Stimulated activated CD8-positive, alpha-beta memory T cell treated with anti-CD3 and anti-CD28 coated beads, Interleukin-15, amount 100 ng/mL, for 48 hours (primary cell): ENCODE measurements at places on chromosomes 1 and 21.

DNA sequence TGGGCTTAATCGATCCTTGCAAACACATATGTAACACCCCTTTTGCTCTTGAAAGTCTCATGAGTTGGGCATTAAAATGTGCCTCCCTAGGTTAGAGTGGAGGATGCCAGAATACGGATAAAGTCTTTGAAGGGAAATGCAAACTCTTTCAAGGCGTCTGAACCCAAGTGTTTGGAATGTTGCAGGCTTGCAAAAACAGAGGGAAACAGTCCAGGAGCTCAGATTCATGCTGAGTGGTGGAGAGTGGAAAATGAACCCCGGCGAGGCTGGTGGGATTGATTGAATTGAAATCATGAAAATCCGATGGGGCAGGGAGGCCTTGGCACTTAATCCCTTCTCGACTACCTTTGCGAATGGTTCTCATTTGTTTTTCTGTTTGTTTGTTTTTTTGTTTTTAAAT, 175.5 kb downstream of the PGBD5 start:
- DNase-seq, result no peak

- no peak for DNase-seq
These were observed 51.1 kb downstream of the SKI start for GRCh38 chr1:2279210-2279639.

GRCh38 chr1:64498325-64498724, 28.4 kb downstream of the CACHD1 start:
- DNase-seq, result no peak

GRCh38 chr1:81950591-81951244, 150.0 kb downstream of the ADGRL2 start:
- no peak for DNase-seq

DNA sequence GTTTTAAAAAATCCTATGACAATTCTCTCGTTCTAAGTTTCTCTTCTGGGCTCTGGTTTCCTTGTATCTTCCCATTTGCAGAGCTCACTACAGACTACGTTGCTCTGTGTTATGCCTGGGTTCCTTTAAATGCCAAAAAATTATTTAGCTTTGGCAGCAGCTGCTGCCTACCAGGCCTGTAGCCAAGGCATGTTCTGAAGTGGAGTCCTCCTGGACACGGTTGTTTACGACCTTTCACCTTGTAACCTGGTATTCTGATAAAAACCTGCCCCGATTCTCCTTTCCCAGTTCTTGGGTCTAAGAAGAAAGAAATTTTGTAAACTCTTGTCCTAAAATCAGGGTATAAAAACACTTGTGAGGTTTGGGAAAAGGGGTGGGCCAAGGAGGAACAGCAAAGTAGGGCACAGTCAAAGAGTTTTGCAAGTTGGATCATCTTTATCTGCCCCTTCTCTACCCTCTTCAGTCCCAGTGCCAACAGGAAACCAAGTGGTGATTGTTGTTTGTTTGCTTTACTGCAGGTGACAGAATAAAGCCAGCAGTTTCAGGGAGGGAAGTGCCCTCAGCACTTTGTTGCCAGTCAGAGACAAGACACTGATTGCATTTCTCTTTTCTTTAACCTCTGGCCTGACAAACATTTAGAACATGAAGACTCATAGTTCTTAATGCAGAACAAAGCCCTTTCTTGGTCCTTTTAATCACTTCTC, 3.1 kb upstream of the TXNIP start:
- no peak for DNase-seq

GRCh38 chr1:19327301-19327700, 15.2 kb downstream of the SLC66A1 start:
- DNase-seq, result no peak

DNA sequence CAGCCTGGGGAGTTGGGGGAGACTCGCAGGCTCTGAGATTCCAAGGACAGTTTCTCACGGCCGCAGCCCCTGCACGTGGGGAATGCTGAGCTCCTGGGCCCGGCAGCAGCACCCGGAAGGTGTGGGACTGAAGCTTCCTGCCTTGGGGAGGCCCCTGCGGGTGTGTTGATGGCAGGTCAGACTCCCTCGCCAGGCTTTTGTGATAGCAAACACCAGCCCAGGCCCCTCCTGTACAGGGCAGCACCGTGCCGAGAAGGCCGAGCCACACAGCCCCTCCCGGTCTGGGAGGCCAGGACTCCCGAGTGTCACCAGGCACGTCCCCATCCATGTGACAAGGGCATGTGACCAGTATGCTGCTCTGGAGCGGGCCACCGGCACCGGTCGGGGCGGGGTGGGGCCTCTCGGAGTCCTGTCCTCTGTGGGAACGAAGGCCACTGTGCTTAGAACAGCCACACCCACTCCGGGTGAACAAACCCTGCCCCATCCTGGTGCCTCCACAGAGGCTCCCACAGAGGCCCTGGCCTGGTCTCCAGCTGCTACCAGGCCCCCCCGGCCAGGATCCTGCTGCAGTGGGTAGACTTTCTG, 31.1 kb upstream of the ARHGEF16 start:
- DNase-seq, result no peak

- DNase-seq, result no peak
These were observed 10.2 kb upstream of the OBSCN start for GRCh38 chr1:228197555-228198147.

DNA sequence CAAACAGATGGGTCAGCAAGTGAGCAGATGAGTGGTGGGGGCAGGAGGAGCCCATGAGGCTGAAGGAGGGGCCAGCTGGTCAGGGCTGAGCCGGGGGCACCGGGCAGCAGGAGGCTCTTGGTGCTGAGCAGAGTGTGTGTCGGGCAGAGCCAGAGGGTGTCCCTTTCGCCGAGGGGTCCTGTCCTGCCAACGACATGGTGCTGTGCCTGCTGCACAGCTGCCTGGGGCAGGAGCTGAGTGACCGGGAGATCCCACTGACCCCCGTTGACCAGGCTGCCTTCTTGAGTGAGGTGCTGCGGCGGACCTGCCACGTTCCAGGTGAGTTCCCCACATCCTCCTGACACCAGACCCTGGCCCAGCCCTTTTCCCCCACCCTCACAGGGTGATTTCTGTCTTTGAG, 27.5 kb downstream of the HYI start:
- DNase-seq, result no peak

GRCh38 chr1:246497331-246497915, 9.7 kb downstream of the SMYD3 start:
- DNase-seq, result no peak

- no peak for DNase-seq
These were observed 18.2 kb downstream of the COQ8A start for GRCh38 chr1:226958300-226958699.

GRCh38 chr21:41634211-41634694, 126.3 kb upstream of the TMPRSS2 start:
- DNase-seq, result no peak

GRCh38 chr1:66359815-66360214, 174.1 kb upstream of the SGIP1 start:
- DNase-seq, result no peak

GRCh38 chr1:108749081-108749480, 2.6 kb downstream of the STXBP3 start:
- DNase-seq, result no peak

GRCh38 chr1:156001662-156002171, 19.0 kb downstream of the SSR2 start:
- no peak for DNase-seq

DNA sequence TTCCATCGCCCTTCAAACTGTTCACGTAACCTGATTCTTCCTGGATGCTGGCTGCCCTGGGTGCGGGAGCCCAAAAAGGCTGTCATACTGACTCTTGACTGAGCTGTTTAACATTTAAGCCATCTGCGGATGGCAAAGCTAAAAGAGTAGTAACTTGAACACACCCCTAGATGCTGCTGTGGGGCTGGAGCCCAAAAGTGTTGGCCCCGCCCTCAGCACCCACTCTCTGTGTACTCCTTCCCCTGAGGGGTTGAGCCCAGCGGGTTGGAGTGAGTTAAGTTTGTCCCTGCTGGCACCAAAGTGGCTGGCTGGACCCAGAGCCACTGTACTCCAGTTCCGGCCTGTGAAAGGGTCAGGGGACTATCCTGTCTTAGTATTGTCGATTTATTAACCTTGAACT, 640.6 kb downstream of the PTPRU start:
- no peak for DNase-seq

GRCh38 chr1:214753236-214753852, 150.3 kb downstream of the CENPF start:
- DNase-seq, result no peak

- no peak for DNase-seq
These were observed 21.5 kb upstream of the SLC25A34 start for GRCh38 chr1:15714406-15715136.

DNA sequence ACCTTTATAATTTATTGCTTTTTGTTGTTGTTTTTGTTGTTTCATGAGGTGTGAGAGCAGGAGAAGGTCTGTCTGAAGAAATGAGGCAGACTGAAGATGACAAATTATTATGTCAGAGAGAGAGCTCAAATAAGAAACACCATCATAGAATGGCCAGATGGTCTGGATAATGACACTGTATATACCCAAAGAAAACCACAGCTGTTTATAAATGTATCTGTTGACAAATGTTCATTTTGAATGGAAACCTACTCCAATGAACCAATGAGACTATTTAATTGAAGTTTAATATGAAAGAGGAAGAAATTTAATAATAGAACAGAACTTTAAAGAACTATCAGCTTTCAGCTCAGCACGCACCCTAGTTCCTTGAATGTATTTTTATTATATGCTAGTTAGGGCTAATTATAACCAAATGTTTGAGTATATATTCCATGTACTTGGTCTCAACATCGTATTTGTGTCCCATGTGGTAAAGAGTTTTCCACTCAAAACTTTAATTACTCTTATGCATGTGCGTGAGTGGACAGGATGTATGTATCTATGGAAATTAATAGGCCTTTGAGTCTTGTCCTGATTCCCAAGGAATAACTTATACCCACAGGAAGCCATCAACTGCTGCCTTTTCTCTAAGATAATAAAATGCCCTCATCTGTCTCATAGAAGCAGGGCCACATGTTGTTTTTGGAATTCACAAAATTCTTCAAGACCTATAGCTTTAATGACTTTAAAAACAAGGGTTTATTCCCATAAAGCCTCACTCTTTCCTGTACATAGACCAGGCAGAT, 202.7 kb downstream of the KCNK2 start:
- DNase-seq, result no peak

DNA sequence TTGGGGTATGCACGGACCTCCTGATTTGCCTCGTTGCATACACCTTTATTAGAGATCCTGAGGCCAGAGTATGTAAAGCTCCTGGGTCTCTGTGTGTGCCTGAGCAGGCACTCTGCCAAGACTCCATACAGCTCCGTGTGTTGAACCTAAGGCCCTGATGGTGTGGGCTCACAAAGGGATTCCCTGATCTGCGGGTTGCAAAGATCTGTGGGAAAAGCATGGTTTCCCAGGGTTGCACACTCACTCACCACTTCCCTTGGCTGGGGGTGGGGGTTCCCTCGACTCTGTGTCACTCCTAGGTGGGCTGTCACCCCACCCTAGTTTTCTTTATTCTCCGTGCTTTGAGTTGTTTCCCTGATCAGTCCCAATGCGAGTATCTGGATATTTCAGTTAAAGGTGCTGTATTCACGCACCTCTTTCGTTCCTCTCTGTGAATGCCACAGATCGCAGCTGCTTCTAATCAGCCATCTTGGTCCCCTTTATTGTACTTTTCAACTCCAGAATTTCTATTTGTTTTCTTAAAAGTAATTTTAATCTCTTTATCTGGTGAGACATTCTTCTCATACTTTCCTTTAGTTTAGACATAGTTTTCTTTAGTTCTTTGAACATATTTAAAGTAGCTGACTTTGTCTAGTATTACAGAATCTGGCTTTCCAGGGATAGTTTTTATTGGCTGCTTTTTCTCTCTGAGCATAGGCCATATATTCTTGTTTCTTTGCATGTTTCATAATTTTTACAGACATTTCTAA, 39.0 kb upstream of the F3 start:
- DNase-seq, result no peak

- DNase-seq, result peak; percentile 53
These were observed 40.7 kb upstream of the COL6A2 start for GRCh38 chr21:46057111-46057709.

GRCh38 chr1:69613414-69613813, 45.7 kb downstream of the LRRC7 start:
- no peak for DNase-seq

GRCh38 chr1:34690269-34690668, 64.6 kb upstream of the GJB5 start:
- DNase-seq, result no peak

GRCh38 chr1:36992139-36992943, 42.0 kb downstream of the GRIK3 start:
- DNase-seq, result no peak

GRCh38 chr1:182601416-182601786, 2.8 kb downstream of the RGS16 start:
- peak; percentile 30 for DNase-seq

DNA sequence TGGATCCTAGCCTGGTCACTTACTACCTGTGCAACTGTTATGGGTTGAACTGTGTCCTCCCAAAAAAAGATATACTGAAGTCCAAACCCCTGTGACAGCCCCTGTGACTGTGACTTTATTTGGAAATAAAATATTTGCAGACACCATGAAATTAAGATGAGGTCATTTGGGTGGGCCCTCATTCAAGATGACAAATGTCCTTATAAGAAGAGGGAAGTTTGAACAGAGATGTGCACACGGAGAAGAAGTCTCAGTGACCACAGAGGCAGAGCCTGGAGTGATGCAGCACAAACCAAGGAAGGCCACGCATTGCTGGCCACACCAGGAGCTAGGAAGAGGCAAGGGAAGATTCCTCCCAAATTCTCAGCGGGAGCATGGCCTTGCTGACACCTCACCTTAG, 249.7 kb upstream of the RUNX1 start:
- no peak for DNase-seq

GRCh38 chr21:37337831-37338230, 28.7 kb upstream of the DYRK1A start:
- no peak for DNase-seq
